ENCODE measurements at places on chromosomes 6 and 20.

DNA sequence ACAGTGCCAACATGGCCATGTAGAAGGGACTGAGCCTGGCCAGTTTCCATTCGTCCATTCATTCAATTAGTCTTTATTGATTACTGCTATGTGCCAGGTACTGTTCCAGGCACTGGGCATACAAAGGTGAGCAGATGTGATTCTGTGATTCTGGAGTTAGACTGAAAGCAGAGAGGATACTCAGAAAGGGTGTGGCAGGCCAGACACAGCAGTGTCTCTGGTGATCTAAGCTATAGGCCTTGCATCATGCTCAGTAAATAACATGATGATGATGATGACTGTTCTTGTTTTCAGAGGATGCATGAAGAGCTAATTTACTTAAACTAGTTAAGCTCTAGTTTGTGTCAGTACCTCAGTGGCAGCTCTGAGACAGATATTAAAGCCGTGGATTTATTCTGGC is 31.4 kb upstream of the FUCA2 start:
- DNase-seq = no peak

DNA sequence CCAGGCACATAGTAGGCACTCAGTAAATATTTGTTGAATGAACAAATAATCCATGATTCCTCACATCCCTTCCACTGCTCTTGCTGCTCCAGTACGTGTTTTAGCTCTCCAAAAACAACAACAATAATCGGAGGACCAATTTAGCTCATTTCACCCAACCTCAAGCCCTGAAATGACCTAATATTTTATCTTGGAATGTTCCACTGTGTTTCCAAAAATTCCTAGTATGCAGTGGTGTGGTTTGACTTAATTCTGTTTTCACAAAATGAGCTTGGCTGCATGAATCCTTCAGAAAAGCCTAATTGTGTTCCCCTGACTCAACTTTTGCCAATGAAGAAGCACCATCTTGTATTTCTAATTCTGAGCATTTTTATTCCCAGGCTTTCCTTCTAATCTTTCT is 168.0 kb upstream of the PHACTR1 start:
- DNase-seq = no peak

- DNase-seq = no peak
These were observed 27.1 kb downstream of the DAAM2 start for GRCh38 chr6:39819228-39819627.

DNA sequence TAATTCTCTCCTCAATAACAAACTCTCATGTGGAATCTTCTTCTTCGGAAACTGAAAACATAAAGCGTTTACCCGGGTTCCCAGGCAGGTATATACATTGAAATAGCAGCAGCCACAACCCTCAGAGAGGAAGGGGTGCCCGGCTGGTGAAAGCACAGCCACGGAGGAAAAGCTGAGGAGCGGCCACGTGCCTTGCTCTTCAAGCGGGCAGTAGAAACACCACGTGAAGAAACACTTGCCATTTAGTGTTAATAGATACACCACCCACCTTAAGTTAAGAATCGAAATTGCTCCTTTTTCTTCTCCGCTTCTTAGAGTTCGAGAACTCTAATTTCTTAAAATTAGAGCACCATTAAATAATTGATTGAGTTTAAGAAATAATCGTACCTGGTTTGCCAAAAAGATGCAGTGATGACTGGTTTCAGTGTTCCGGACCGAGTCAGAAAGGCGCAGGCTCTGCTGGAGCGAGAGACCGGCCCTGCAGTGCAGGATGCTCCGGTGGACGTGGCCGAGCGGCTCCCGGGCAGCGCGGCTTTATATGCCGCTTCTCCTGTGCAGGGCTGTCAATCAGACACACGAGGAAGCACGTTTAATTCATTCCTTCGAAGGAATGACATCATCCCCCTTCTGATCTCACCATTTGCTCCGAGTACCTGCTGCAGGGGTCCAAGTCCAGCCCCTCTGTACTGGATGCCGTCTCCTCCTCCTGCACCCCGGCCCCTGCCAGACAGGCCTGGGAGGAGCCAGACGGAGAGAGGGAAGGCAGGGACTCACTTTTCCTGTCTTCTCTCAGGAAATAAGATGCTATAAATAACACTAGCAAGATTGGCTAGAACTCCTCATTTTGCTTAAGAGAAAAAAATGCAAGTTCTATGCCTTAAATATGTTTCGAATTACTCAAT is at the start of gene THBS2:
Gene THBS2 (minus strand): TSS at position 510 of the 902 bp plus-strand sequence. CDS start 3,062 bp downstream, outside the sequence.
- DNase-seq = no peak

DNA sequence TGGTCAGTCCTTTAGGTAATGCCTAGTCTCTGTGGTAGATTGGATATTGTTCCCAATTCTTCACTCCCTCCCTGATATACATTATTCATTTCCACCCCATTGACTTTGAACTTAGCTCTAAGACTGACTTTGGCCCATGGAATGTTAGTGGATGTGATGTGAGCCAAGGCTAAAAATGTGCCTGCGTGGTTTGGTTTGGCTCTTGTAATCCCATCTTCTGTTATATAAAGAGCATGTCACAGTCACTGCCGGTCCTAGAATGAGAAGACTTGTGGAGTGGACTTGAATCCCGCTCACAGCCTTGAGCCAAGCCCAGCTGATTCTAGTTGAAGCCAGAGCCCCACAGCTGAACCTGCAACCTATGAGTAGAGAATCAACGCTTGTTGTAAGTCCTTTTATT is 23.6 kb upstream of the DNAAF9 start:
- DNase-seq = no peak

DNA sequence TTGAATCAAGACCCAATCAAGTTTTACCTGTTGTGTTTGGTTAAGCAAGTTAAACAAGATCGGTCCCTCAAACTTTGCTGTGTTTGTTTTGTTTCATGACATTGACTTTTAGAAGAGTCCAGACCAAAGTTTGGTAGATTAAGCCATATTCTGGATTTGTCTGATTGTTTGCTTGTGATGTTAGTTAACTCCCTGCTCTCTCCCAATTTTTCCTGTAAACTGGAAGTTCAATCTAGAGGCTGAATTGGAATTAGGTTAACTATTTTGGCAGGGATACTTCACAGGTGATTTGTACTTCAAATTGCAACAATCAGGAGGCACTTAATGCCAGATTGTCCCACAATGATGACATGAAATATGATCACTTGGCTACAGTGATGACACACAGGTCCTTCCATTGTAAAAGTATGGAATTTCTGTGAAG is 13.6 kb upstream of the SH3BGRL2 start:
- DNase-seq = no peak

- no peak for DNase-seq
These were observed 150.2 kb downstream of the IMPG1 start for GRCh38 chr6:75922226-75922625.

DNA sequence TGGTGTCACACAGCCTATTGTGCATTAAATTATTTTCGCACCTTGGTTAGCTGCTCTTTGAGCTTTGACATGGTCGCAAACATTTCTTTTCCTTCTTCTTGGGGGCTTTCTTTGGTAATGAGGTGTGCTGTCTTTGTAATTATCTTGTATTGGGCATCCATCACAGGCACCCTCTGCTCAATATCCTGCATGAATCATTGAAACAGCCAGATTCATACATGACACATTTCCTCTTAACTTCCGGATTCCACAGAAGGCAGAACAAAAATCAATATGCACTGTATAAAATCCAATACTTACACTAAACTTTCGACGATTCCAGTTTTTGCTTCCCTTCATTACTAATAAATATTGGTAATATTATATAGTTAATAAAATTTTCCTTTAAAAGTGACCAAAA is 175.6 kb downstream of the SYNE1 start:
- no peak for DNase-seq

DNA sequence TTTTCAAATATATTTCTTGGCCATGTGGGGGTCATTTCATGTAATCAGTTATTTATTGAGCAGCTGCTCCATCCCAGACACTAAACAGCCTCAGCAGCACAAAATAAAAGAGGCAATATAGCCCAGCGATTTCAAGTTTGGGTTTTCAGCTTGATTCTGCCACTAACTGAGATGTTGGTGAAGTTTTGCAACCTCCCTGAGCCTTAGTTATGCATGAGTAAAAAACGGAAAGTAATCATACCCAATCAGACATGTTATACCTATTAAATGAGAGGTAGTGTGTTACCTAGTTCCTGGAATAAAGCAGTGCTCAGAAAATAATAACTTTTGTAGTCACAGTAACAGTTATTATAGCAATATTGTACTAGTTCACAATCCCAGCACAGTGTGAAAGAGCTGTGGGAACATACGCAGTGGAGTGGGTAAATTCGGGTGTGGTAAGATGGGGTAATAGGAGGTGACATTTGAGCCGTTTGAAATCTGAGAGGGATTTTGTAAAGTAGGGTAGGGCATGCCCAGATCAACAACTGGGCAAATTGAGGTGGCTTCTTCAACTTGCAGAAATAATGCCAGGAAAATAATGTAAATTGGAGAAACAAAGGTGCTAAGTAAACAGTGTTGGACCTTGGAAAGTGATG is 1.5 kb downstream of the SLC9A8 start:
- no peak for DNase-seq

GRCh38 chr20:3405696-3406358 is 1.6 kb downstream of the DNAAF9 start:
- no peak for DNase-seq

GRCh38 chr6:24788031-24788665 is 10.6 kb downstream of the ARMH2 start:
- DNase-seq = no peak

DNA sequence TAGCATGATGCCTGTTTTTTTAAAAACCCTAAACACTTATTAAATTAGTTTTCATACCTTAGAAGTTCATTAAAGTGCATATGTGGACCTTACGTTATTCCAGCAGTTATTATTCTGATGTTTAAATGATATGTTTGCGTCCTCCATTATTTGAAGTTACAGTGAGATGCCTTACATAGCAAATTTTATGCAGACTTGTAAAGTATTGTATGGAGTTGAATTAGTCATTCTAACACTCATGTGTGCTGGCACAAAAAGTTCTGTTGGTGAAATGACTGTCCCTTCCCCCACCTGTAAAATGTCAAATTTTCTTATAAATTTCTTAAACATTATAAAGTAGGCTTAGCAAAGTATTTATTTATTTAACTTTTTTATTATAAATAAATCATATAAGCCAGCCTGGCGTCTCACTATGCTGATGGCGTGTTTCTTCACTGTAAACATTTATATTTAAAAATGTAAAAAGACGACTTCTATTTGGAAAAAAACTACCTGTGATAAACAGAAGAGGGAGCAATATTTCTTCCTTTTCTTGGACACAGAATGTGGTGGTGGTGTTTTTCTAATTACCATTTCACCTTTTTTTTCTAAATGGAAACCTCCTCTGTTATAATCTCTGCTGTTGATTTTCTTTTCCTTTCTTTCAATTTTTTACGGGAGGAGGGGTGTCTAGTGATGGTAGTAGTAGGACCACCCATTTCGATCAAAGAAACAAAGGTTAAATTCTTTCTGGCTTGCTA is 155.4 kb downstream of the RFPL4B start:
- DNase-seq = no peak

DNA sequence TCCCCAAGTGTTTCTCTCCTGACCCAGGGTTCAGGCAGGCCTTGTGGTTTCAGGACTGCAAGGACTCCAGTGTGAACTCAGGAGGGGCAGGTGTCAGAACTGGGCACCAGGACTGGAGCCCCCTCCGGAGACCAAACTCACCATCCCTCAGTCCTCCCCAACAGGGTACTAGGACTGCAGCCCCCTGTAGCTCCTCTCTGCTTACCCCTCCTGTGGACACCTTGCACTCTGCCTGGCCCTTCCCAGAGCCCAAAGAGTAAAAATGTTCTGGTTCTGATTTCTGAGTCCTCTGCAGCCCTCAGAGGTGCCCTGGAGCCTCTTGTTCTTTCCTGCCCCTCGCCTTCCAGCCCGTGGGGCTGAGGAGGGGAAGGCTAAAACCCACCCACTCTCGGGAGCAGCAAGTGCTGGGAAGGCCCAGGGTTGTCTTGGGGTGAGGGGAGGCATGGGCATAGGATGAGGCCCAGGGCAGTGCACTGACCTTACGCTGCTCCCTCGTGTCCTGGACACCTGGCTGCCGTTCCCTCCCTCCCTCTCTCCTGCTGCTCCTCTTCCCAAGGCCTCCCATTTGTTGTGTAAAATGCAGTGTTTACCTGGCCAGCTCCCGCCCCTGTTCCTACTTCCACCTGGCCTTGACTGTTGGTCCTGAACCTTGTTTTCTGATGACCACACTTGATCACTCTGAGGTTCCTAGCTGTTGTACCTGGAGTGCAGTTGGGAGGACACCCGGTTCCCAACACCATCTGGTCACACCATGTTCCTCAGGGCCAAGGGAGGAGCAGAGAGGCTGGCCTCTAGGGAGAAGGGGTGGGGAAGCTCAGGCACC is 9.9 kb downstream of the CNPY3 start:
- no peak for DNase-seq

GRCh38 chr6:135673501-135674309 is 176.2 kb upstream of the AHI1 start:
- no peak for DNase-seq

GRCh38 chr6:42264162-42264851 is 46.6 kb upstream of the MRPS10 start:
- no peak for DNase-seq

DNA sequence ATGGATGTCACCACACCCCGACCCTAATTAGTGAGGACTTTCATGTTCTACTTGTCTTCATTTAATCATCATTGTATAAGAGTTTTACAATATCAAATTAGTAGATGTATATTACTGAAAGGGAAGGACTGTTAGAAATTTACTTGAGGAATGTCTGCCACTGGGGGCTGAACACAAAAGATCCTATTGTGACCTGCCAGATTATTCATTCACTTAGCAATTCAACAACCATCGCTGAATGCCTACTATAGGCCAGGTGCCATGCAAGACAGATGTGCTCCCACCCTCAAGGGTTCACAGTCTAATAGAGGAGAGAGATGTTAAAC is 8.0 kb upstream of the RBCK1 start:
- DNase-seq = no peak

DNA sequence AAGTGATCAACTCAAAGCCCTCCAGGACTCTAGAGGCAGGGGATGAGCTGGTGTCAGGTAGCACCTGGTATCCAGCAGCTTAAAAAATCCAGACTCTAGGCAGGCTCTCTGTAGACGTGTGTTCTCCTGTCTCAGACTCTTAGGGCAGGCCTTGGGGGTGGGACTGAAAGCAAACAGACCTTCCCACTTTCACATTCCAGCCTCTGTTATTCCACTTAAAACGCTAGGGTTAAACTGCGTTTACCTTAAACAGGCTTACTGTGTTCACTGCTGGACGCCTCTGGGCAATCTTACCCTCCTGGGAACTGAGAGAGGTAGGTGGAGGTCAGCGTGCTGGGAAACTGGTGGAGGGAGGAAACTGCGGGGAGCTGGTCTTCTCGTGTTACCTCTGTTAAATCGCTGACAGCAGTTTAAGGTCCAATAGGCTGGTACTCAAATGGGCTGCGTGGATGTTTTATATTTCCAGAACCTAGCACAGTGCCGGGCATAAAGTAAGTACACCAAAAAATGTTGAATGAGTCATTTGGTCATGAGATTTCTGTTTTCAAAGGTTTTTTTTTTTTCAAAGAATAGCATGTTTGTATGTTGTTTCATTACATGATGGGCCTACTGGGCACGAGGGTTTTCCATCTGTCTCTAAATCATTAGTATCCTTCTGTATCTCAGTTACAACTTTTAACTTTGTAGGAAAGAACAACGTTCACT is at the start of gene GCNT2:
Gene GCNT2 (plus strand): TSS at position 248 of the 705 bp plus-strand sequence. CDS start 7,561 bp downstream, outside the sequence.
- DNase-seq = no peak

GRCh38 chr6:17542243-17542642 is 57.9 kb upstream of the FAM8A1 start:
- no peak for DNase-seq
